ENCODE measurements at places on chromosomes 13 and 19.

GRCh38 chr13:98299966-98300350 is 122.9 kb upstream of the RNF113B start:
- DNase-seq = no peak

DNA sequence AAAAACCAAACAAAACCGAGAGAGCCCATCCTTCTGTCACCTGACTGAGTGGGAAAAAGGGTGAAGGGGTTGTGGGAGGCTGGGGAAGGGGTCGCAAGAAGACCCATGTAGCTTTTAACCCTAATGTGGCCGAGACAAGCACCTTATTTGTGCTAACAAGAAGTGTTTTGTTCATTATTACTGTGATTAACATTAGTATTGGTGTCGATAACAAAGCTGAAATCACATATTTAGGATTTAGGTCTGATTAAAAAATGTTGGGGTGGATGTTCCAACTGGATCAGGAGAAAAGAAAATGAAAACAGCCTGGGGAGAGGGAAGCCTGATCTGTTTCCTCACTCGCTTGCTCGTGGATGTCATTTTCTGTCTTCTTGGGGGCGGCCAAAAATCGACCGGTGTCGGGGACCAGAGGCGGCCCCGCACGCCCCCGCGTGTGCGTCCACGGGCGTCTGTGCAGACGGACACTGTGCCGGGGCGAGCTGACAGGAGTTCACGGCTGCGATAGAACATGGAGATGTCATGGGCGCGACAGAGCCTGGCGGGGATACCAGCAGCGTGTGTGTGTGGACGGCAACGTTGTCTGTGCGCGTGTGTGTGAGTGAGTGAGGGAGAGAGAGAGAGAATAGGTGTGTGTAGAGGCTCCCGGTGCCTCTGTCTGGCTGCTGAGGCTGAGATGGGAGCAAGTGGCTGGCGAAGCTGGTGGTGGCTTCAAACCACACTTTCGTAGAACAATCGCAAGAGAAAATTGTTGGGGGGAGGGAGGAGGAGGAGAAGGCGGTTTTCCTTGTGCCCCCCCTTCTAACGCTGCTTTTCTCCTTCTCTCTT is 29.1 kb downstream of the NFIX start:
- DNase-seq = no peak

DNA sequence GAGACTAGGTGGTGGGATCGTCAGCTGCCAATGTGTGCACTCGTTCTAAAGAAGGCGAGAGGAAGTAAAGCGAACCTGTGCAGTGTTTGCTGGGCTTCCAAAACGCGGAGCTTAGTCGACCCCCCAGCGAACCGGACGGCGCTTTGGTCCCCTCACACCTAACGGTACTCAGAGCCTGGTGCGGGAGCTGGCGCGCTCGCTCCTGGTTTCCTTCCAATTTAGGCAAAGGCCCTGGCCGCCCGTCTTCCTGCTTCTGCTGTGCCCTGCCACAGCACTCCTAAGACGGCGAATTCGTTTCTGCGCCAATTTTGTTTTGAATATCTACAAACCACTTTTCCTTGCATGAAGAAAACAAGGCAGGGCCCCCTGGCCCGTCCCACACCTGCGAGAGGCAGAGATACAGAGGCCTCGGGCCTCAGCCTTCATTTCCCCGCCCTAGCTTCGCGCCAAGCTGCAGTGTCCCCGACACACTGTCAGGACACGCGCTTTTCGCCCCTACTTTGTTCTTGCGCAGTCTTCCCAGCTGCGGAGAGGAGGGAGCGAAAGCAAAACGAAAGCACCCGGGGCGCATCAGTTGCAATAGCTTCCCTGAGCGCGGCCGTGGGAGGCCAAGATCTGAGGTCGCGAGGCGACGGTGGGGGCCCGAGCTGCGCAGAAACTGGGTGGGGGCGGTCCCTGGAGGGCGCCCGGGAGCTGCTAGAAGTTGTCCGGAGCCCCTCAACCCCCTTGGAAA is 111.9 kb downstream of the KCNRG start:
- peak; percentile 68 for DNase-seq

DNA sequence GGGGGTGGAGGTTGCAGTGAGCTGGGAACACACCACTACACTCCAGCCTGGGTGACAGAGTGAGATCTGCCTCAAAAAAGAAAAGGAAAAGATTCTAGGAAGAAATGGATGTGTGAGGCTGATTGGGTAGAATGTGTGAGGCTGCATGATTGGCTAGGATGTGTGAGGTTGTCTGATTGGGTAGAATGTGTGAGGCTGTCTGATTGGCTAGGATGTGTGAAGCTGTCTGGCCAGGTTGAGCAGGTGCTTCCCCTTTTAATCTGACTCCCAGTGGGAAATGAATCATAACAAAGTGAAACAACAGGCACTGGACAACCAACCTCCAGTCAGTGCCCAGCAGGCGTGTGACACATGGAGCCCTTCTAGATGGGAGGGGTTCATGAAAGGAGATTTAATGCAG is 14.7 kb downstream of the C13orf46 start:
- no peak for DNase-seq

- DNase-seq = no peak
Observed at GRCh38 chr13:34247596-34247995, 429.6 kb downstream of the RFC3 start.

- DNase-seq = no peak
Observed at GRCh38 chr19:56098731-56099568, 22.1 kb downstream of the ZNF787 start.

DNA sequence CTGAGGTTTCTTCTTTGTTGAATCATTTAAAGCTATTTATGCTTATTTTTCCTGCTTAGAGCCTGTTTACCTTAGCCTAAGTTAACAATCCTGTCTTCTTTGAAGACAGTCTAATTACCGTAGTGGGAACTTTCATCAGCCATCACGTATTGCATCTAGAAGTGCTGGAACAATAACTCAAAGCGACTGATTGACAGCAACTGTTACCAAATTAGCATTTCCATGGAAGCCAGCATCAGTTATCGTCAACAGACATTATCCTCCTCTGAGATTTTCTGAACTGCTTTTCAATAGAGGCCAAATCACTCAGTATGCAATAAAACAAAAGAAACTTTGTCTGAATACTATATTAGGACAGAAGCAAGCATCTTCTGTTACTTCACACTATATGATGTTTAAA is 433.3 kb upstream of the SLITRK1 start:
- no peak for DNase-seq

DNA sequence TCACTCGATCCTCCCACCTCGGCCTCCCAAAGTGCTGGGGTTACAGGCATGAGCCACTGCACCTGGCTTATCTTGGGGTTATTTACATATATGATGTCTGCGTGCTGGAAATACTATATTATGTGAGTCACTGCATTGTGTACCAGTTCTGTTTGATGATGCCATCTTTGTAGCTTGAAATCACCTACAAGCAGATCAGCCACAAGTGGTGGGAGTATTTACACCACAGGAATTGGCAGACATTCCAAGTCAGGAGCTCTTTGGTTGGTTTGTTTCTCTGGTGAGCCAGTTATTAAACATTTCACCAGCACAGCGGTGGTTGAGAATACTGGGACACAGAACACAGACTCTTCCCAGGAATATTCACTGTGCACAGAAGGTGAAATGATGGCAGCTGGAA is 4.5 kb upstream of the TIMM44 start:
- no peak for DNase-seq

GRCh38 chr19:5632657-5633056 is 9.8 kb downstream of the SAFB start:
- no peak for DNase-seq

GRCh38 chr13:77333594-77333993 is 6.7 kb upstream of the MYCBP2 start:
- no peak for DNase-seq

DNA sequence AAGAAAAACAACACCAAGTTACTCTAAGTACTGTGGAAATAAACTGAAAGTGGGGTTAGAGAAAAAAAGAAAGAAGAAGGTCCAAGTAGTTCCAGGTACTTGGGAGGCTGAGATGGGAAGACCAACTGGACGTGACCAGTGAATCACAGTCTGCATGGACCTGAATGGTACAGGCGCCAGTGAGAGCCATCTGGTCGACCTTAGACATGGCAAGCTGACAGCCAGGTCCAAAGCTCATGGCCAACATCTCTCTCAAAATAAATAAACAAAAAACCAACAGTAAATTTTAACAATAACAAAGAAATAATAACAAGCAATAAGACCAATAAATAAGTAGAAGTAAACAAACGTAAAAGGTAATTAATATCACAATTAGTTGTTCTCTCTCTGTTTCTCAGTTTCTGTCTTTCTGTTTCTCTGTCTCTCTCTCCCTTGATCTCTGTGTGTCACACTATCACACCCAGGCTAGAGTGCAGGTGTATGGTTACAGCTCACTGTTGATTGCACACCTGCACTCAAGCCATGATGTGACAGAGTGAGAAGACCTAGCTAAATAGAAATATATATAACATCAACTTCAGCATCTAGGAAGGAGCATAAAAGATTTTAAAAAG is 31.6 kb upstream of the ZNF724 start:
- no peak for DNase-seq

GRCh38 chr13:31022928-31023530 is 90.6 kb downstream of the TEX26 start:
- DNase-seq = no peak

DNA sequence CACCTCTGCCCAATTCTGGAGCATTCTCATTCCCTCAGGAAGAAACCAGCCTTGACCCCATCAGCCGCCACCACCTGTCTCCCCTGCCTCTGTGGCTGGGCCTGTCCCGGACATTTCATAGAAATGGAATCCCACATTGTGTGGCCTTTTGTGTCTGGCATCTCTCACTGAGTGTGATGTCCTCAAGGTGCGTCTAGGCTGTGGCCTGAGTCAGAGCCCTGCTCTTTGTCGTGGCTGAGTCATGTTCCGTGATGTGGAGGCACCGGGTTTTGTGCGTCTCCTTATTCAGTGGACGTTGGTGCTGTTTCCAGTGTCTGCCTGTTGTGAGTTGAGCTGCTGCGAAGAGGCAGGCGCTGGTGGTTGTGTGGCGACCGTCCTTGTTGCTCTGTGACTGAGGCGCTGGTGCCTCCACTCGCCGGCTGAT is 3.5 kb downstream of the FZR1 start:
- DNase-seq = no peak

GRCh38 chr19:18062028-18062427 is 24.7 kb downstream of the IL12RB1 start:
- DNase-seq = no peak

GRCh38 chr13:48532256-48532505 is 699 bp downstream of the RCBTB2 start:
- DNase-seq = no peak

DNA sequence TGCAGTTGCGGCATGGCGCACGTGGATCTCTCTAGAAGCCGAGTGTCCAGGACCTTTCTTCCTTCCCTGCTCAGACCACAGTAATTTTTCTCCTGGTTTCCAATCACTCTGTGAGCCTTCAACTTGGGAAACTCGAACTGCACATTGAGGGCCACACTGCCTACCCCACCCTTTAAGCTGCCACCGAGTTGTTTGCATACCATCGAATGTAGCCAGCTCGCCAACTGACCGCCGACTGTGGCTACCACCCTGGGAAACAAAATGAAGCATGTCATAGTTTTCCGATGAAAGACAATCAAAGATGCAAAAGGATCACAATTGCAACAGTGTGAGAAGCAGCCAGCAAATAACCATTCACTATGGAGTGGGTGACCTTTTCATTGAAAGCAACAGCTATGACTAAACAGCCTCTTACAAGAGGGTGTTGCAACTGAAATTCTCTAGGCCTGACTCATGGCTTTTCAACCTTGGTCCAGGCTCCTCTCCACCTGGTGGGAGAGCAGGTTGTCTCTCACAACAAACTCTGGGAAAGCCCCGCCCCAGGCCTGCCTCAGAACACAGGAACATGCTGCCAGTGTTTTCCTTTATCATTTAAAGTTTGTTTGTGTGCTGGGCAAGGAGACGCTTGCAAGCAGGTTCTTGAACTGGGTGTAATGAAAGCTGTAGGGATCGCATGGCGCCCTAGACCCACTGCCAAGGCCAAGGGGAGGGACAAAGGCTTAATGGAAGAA is 141.7 kb upstream of the SERP2 start:
- no peak for DNase-seq

GRCh38 chr19:10439588-10439987 is 19.2 kb downstream of the PDE4A start:
- DNase-seq = no peak

DNA sequence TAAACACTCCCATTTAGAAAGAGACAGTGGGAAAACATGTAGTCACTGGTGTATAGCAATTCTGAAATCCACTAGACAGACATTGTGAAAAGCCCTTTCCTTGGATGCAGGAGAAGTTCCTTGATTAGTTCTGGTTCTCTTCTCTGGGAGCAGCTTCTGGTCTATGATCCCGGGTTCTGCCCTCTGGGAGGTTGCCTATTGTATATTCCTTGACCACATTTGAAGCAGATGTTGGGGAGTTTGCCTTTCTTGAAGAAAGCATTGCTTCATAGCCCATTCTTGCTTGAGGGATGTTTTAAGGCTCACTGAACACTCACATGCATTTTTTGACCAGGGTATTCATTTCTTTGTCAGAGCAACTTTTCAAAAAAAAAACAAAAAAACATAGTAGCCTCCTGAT is 211.9 kb downstream of the NDFIP2 start:
- no peak for DNase-seq

- no peak for DNase-seq
Observed at GRCh38 chr13:33008946-33009722, 7.1 kb upstream of the KL start.

DNA sequence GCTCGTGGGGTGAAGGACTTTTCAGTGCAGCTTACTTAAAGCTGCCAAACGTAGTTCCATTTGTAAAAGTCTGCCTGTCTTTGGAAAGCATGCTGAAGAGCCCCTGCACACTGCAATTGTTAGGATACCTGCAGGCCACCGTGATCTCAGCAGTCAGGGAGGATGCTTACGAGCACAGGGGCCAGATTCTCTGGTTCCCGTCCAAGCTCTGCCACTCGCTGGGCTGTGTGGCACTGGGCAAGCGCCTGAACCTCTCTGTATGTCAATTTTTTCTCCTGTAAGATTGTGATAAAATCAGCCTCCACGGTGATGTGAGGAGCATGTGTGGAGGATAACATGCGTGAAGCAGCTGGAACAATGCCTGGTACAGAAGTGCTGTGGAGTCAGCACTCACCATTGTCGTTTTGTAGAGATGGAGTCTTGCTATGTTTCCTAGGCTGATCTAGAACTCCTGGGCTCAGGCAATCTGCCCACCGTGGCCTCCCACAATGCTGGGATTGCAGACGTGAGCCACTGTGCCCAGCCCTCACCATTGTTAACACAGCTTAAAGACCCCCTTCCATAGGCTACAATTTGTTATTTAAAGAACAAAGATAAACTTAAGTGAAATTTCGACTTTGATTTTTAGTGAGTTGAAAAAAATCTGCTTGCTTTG is 3.5 kb downstream of the ADPRHL1 start:
- DNase-seq = no peak

DNA sequence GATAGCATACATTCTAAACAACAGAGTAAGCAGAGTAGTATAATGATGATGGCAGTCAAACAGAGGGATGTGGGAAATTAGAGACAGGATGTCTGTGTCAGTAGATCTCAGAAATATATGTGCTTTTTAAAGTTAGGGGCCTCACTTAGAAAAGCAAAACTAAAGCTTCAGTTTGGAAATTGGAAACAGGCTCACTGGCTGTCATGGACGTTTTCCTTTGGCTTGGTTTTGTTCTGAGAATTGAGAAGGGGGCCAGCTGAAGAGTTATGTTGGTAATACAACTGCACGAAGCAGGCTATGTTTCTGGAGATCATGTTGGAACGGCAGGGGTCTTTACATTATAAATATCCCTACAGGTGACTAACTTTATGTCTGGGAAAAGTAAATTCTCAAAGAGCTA is 261.3 kb downstream of the LMO7 start:
- DNase-seq = no peak

- DNase-seq = no peak
Observed at GRCh38 chr13:97191615-97192014, 30.5 kb upstream of the MBNL2 start.
